Epithelial cell of umbilical artery (primary cell): ENCODE measurements at places on chromosomes 2 and 18. TPM values are rescaled to one million over a fixed set of nuclear protein-coding genes. Genes with fewer than 3 reads are reported as not detected.

PPP1R1C gene
- 0.32 TPM in 1 of 2 replicates, not detected in the other for total RNA-seq

UCN gene
- total RNA-seq = 0.46 TPM in 1 of 2 replicates, not detected in the other

HOXD13 gene
- under 0.01 TPM in 1 of 2 replicates, not detected in the other for total RNA-seq

TRIM54 gene
- under 0.01 TPM in 1 of 2 replicates, not detected in the other for total RNA-seq

ARHGEF33 gene
- total RNA-seq = 0.15 TPM in 1 of 2 replicates, not detected in the other

RASGRP3 gene
- total RNA-seq = 9.9 and 26.0 TPM in 2 replicates

SALL3 gene
- not detected in 2 replicates for total RNA-seq

SKOR2 gene
- not detected in 2 replicates for total RNA-seq

CDH7 gene
- total RNA-seq = under 0.01 TPM in 1 of 2 replicates, not detected in the other

IL1R2 gene
- total RNA-seq = 0.46 TPM in 1 of 2 replicates, not detected in the other

CXCR4 gene
- total RNA-seq = 167 and 304 TPM in 2 replicates

NRP2 gene
- 10.7 and 17.3 TPM in 2 replicates for total RNA-seq

GREB1L gene
- under 0.01 and 0.32 TPM in 2 replicates for total RNA-seq

KLHL29 gene
- 3.2 and 4.0 TPM in 2 replicates for total RNA-seq

EGR4 gene
- total RNA-seq = not detected in 2 replicates

GPR75 gene
- 0.65 and 1.2 TPM in 2 replicates for total RNA-seq
